Ovary (tissue), 10 donors: ENCODE measurements at places on chromosomes 12 and 14.

- no peak for DNase-seq
Measured at GRCh38 chr12:51482929-51483697, 58.5 kb downstream of the SLC4A8 start.

GRCh38 chr14:105315211-105315721, 718 bp downstream of the PACS2 start:
- peak; percentile 57 for DNase-seq

DNA sequence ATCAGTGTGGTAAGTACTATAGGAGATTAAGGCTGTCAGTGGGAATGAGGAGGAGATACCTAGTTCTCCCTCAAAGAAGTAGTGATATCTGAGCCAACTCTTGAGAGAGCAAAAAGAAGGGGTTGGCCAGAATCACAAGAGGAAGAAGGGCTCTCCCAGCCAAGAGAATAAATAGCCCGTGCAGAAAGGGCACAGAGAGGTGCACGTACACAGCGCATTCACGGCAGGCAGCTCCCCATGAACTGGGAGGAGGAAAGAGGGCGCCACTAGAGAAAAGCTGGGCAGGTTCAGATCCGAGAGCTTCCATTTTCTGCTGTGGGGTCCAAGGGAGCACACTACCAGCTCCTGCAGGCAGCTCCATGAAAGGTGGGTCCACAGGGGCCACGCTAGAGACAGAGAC, 59.9 kb downstream of the PPP2R5E start:
- no peak for DNase-seq

- DNase-seq = no peak
Measured at GRCh38 chr14:105367116-105368031, 31.0 kb upstream of the TEX22 start.
